ENCODE measurements at places on chromosomes 11 and 22. TPM values are rescaled to one million over a fixed set of nuclear protein-coding genes. Genes with fewer than 3 reads are reported as not detected.

The RAB30 gene
- 20.1 TPM for total RNA-seq

The STX5 gene
- total RNA-seq = 39.6 TPM

The F2 gene
- 0.14 TPM for total RNA-seq

The NTM gene
- 2.1 TPM for total RNA-seq

The TNNI2 gene
- total RNA-seq = not detected

GRCh38 chr11:120203626-120204025 lies 7.2 kb upstream of the OAF start:
- no peak for DNase-seq

DNA sequence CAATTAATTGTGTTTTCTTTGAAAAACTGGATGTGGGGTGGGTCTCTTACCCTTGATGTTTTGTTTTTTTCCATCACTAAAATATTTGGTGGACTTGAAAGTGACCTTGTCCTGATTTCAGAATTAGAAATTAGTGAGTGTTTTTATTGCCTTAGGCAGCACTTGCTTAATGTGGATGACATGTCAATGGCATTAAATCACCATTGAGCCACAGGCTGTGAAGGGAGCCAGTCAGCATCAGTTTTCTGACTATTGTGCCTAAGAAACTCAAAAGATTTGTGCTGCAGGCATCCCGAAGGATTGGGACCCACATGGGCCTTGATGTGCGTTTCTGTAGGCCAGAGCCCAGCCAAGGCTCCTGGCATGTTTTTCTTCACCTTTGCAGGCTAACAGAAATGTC lies 53.8 kb downstream of the SWAP70 start:
- no peak for DNase-seq

- no peak for DNase-seq
These were observed 1.7 kb downstream of the MN1 start for GRCh38 chr22:27799827-27800249.

Measured in pulmonary artery endothelial cell (primary cell).